ENCODE measurements at places on chromosomes 4 and X. TPM values are rescaled to one million over a fixed set of nuclear protein-coding genes. Genes with fewer than 3 reads are reported as not detected.

TNMD gene
- polyA plus RNA-seq, result not detected

DNA sequence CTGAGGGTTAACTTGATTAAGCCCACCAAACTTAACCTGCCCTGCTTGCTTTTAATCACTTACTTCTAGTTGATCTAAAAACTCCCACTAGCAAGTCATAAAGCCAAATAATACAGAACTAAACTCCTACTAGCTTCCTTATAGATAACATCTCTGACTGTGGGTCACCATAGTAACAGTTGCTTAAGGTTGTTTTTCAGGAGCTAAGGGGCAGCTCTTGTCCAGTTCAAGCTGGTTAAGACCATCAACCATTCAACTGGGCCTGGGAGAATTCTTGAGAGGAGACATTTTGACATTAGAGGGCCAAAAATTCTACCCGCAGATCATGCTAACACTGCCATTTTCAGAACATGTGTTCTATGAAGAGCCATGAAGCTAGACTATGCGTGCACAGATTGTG, 67.0 kb downstream of the UCHL1 start:
- DNase-seq, result no peak

MSX1 gene
- polyA plus RNA-seq, result 1.7 TPM

DNA sequence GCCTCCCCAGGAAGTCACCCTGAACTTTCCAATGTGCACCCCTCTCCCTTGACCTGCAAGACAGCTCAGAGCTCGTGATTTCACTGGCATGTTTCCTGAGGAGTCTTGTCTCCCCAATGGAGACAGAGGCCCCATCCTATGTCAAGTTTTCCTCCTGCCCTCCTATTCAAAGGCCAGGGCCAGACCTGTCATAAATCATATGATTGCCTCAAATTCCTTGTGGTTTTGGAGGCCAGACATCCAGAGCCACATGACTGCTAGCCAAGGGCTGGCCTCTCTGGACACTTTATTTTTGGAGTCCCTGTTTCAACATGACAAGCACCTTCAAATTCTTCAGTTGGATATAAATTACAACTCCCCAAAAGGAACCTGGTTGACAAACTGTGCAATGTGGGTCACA, 76.0 kb upstream of the TFDP3 start:
- no peak for DNase-seq

SOWAHB gene
- polyA plus RNA-seq, result not detected

GRCh38 chr4:54513204-54513603, 144.6 kb upstream of the KIT start:
- DNase-seq, result peak; percentile 31

DNA sequence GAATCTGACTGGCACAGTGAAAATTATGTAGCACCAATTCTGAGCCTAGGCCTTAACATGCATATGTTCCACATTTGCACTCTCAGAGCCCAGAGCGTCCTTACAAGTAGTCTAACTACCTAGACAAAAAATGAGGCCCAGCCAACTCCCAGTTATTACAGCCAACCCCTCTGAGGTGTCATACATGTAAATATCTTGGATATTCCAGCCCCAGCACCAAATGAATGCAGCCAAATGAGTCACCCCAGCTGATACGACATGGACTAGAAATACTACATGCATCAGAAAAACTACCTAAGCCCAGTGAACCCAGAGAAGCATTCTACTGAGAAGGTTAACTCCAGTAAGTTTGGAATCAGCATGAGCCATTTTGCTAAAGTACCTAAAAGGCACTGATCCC, 145.1 kb downstream of the STPG2 start:
- DNase-seq, result no peak

DNA sequence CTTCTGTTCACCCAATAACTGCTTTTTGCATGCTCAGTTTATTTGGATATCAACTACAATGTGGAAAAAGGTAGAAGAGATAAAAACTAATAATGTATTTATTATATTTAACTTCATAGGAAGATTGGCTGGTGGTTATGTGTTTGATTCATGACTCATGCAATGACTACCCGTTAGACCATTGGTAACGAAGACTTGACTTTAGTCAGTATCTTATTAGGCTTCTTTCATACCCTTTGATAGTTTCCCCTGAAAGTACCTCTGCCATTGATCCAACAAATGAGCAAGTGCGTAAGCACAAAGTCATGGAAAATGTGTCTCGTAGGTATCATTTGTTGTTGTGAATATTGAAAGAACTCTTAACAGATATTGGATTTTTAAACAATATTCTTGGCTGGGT, 394.7 kb downstream of the PPP3CA start:
- no peak for DNase-seq

DNA sequence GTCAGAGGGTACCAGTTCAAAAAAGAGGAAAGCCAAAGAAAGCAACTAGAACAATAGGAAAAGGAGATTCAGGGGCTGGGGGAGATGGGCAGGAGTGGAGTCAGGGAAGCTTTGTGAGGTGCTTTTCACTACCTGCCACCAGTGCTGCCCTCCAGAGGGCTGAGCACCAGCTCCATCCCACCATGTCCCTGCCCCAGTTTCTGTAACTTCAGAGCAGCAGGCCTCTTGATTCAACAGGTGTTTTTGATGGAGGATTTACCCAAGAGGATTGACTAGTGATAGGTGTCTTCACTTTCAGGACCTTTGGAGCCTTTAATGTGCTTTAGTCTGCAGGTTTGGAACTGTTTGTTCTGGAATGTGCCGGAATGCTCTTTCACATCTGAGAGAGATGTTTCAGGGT, 12.1 kb downstream of the KIT start:
- DNase-seq, result no peak

FABP2 gene
- polyA plus RNA-seq, result not detected

DNA sequence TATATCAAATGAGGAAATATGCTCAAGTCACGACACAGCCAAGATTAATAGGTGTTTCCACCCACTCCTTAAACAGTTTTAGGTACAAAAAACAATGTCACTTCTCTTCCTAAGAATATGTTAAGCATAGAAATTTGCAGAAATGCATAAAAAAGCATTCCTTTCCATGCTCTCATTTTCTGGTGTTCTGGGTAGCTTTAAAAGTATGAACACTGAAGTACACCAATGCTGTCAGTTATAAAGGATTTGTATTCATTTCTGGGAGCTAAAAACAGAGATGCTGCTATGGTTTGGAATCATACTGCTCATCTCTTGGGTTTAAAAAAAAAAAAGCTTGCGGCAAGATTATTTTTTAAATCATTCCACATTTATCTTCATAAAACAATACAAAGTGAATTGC, 20.8 kb downstream of the SH3RF1 start:
- no peak for DNase-seq

USP9X gene
- 19.4 TPM for polyA plus RNA-seq

HSFX1 gene
- 0.39 TPM for polyA plus RNA-seq

TMEM156 gene
- polyA plus RNA-seq, result 0.08 TPM

FAM114A1 gene
- 5.6 TPM for polyA plus RNA-seq

- no peak for DNase-seq
Observed at GRCh38 chr4:123821861-123822260, 425.3 kb downstream of the SPRY1 start.

DNA sequence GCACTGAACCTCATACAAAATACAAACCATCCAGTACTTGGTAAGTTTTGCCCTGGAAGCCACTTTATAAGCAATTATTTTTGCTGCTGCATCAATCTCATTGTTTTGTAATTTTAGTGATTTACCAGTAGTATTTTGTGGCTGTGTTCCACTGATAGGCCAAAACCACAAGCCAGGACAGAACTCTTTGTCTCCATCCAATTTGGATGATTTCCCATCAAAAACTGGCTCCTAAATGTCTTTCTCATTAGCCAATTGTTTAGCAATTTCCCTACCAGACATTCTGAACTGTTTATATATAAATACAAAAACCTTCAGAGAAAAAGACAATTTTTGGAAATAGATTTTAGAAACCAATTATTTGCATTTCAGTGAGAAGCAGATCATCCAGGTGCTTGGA, 4.4 kb downstream of the GSPT2 start:
- DNase-seq, result no peak

GRCh38 chr4:41881981-41882624, 53.1 kb upstream of the TMEM33 start:
- DNase-seq, result peak; percentile 42

DNA sequence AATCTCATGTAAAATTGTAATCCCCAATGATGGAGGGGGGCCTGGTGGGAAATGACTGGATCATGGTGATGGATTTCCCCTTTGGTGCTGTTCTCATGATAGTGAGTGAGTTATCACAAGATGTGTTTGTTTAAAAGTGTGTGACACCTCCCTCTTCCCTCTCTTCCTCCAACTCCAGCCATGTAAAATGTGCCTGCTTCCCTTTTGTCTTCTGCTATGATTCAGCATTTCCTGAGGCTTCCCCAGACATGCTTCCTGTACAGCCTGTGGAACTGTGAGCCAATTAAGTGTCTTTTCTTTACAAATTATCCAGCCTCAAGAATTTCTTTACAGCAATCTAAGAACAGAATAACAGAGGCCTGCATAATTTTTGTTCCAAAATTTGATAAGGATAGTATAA, 85.2 kb downstream of the ANAPC10 start:
- DNase-seq, result no peak

PPA2 gene
- 33.1 TPM for polyA plus RNA-seq

GRCh38 chr4:185534866-185535611, at the start of gene PDLIM3:
Gene PDLIM3, minus strand, starts transcription at chr4:185535507. Its CDS starts 73 bp downstream, at chr4:185535434.
- DNase-seq, result peak; percentile 94

GRCh38 chr4:156962528-156962974, 9.0 kb downstream of the PDGFC start:
- no peak for DNase-seq

DNA sequence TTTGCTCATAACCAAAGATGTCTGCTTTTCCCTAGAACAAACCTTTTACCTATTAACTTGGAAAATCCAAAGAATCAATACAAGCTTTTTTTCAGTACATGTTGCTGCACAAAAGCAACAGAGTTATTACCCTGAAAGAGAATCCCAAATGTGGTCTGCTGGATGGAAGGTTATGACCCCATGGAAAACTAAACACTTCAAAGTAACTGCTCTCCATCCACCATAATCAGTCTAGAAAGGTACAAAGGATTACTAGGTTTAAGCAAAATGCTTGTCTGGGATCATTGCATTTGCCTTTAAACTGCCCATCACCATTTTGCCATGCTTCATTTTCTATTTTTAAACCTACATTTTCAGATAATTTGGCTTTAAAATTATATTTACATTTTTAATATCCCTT, 11.7 kb downstream of the MMRN1 start:
- no peak for DNase-seq

RHOXF2 gene
- polyA plus RNA-seq, result not detected

NDNF gene
- polyA plus RNA-seq, result 3.0 TPM

DNA sequence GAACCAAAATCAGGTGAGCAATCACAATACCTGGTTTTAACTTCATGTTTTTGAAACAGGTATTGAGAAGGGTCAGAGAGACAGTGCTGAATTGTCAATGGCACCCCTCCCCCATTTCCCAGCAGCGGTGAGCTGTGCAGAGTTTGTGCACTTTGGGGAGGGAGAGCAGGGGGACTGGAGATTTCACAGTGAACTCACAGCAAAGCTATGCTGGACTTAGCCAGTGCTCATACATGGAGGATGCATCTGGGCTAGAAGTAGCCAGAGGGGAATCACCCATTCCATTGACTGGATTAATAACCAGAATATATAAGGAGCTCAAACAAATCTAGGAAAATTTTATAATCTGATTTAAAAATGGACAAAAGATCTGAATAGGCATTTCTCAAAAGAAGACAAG, 612.6 kb downstream of the STPG2 start:
- no peak for DNase-seq

RXFP1 gene
- polyA plus RNA-seq, result not detected

GRCh38 chr4:184854673-184855072, 28.9 kb upstream of the ACSL1 start:
- no peak for DNase-seq

- DNase-seq, result no peak
Observed at GRCh38 chr4:4269856-4270255, 20.1 kb downstream of the LYAR start.

DNA sequence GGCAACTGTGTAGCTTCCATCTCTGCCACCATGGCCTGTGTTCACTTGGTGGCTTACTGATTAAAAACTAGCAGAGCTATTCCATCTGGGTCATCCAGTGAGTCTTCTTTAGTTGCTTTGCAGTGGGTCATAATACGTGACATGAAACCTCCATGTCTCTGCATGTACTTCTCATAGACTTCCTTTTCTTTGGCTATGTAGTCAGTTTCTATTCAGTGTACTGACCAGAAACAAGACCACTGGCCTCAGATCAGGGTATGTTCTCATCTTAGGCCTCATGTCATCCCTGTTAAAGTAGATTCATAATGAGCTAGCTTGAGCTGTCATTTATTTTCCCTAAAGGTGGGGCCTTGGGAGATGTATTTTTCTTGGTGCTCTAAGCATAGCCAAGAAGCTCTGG, 195.2 kb downstream of the CCNG2 start:
- no peak for DNase-seq

LEF1 gene
- 0.44 TPM for polyA plus RNA-seq

RGN gene
- 4.7 TPM for polyA plus RNA-seq

- DNase-seq, result no peak
Observed at GRCh38 chr4:166065324-166065723, 192.3 kb downstream of the TLL1 start.

GRCh38 chr4:175961604-175962003, 104.0 kb upstream of the WDR17 start:
- DNase-seq, result no peak

- DNase-seq, result no peak
Observed at GRCh38 chrX:144896323-144896722, 351.0 kb upstream of the SPANXN1 start.

FGFBP1 gene
- polyA plus RNA-seq, result not detected

GRCh38 chr4:156558373-156559025, 413.1 kb downstream of the PDGFC start:
- no peak for DNase-seq

- DNase-seq, result no peak
Observed at GRCh38 chr4:78145008-78145407, 87.9 kb downstream of the FRAS1 start.

GRCh38 chrX:124488412-124489161, 142.2 kb downstream of the SH2D1A start:
- DNase-seq, result no peak

- no peak for DNase-seq
Observed at GRCh38 chr4:113442826-113443225, 318.7 kb downstream of the CAMK2D start.

GRCh38 chr4:126752702-126753101, 880.1 kb upstream of the INTU start:
- no peak for DNase-seq

GRCh38 chrX:71953391-71953790, 42.7 kb downstream of the NHSL2 start:
- DNase-seq, result no peak

ANXA3 gene
- polyA plus RNA-seq, result 14.7 TPM

DNA sequence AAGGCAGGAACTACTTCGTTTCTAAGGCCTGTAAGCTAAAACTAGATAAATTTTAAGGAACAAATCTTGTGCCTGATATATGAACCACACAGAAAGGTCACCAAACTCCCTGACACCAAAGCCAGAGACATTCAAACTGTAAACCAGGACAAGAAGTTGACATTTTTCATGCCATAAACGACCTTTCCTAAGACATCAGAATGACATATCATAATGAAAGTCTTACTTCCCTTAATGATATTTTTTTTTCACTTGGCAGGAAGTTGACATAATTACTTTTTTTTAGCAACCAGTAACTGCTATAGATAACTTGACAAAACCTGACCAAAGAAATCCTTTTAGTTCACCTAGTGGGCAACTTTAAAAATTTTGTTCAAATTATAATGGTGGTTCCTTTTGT, 231.5 kb upstream of the AGTR2 start:
- no peak for DNase-seq

CRMP1 gene
- polyA plus RNA-seq, result 0.59 TPM
